ENCODE measurements at places on chromosomes 5 and 9. TPM values are rescaled to one million over a fixed set of nuclear protein-coding genes. Genes with fewer than 3 reads are reported as not detected.

DNA sequence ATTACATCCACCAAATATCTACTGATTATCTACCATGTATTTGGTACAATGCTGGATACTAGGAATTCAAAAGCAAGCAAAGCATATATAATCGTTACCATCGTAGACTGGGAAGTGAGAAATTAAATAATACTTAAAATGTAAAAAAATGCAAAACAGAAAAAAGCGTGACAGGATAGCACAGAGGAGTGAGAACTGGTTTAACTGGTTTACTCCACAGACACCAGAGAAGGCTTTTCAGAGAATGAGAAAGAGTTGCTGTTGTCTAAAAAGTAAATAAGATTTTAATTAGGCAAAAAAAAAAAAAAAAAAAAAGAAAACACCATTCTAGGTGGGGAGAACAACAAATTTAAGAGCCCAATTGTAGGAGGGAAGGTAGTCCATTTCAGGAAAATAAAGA, 657.9 kb upstream of the ST8SIA4 start:
- no peak for DNase-seq

SYK gene
- 88.9 TPM for total RNA-seq

GRCh38 chr5:109125755-109126429, 283.9 kb downstream of the PJA2 start:
- DNase-seq = no peak

PCDHGA11 gene
- total RNA-seq = 3.2 TPM

DNA sequence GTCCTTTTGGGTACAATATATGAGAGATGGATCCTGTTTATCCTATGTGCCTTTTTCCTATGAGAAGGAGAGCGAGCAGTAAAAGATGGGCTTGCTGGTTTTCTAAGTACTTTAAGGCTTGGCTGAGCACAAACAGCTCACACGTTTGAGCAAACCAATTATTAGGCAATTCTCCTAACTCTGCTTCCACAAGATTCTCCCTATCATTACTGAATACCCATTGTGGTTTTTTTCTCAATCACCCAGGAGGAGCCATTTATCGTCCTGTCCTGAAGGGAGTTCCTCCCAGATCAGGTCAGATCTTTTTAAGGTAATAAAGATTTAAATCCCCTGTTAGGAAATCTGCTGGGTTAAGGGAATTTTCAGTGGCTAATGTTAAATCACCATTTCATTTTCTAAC, 19.4 kb upstream of the C1QTNF3 start:
- no peak for DNase-seq

PCDHA4 gene
- total RNA-seq = 0.59 TPM

GRCh38 chr5:119229950-119230349, 125.9 kb upstream of the TNFAIP8 start:
- no peak for DNase-seq
